ENCODE measurements at places on chromosomes 4 and X.
A peak's percentile ranks its signal among the peaks of the same experiment; 100 is the strongest.

DNA sequence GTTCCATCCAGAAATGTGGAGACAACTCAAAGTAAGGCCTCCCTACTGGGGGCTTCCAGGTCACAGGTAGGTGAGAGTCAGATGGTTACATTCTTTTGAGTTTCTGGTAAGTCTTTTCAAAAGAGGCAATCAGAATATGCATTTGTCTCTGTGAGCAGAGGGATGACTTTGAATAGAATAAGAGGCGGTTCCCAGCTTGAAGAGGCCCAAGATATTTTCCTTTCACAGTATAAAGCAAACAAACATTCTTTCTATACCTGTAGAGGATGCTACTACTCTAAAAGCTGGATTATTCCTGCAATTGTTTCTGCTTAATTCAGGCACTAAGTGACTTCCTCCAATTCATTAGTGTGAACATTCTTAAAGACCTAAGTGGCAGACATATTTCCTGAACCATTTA is 44.4 kb downstream of the DIAPH2 start:
- no peak for DNase-seq

GRCh38 chrX:84865113-84865512 is 138.6 kb upstream of the APOOL start:
- no peak for DNase-seq

- no peak for DNase-seq
Observed at GRCh38 chr4:33998291-33998690, 2246.0 kb downstream of the ARAP2 start.

DNA sequence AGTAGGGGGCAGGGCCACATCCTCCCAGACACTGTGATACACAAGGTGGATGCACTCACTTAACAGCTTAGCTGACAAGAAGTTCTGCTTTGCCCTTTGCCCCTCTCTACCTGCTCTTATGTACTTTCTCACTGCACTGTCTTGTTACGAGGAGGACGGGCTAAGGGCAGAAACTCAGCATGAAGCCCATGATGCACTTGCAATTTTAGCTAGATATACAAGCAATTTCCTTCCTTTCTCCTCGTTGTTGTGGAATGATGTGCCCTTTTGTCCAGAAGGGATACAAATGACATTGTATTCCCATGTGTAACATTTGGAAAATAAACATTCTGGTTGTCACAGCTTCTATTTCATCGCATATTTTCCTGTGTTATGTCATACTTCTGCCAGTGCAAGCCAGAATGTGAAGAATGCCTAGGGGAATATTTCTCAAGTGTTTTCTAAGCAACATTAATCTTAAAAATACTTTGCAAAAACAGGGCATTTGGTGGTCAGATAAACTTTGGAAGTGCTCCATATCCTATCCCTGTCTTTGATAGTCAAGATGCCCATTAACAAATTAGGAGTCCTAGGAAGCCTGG is 47.2 kb downstream of the MAOA start:
- peak; percentile 68 for DNase-seq

Measured in cardiac muscle cell (in vitro differentiated cells and primary cell).